SW 1271 (cell line): ENCODE measurements at places on chromosomes 11 and 22.

- DNase-seq, result peak; percentile 82
Observed at GRCh38 chr11:121466063-121466794, 13.5 kb upstream of the SORL1-AS1 start.

DNA sequence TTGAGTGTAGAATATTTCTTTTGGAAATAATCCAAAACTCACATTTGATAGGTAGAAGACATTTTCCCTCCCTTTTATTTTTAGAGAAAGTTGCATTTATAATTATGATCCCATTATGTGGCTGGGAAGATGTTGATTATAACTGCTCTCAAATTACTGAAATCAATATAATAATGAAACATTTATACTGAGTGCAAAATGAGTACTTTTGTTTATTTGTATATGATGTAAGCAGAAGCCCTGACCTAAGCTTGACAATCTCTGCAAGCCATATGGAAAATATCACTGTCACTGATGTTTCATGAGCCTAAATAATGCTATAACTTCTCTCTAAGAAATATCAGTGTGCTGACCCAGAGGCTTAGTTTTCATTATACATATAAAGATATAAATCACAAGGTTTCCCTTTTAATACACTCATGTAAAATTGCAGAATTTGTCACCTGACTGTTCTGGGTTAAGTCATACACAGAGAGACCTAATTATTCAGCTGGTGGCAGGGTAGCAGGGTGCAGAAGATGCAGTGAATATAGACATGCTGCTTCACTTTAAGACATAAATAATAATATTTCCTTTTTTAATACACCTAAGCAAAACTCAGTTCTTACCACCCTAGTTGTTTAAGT, 99.2 kb downstream of the BBOX1 start:
- no peak for DNase-seq

- no peak for DNase-seq
Observed at GRCh38 chr11:17703951-17704350, 15.4 kb upstream of the MYOD1 start.

GRCh38 chr11:3051196-3052108, 5.8 kb downstream of the CARS1 start:
- DNase-seq, result no peak

DNA sequence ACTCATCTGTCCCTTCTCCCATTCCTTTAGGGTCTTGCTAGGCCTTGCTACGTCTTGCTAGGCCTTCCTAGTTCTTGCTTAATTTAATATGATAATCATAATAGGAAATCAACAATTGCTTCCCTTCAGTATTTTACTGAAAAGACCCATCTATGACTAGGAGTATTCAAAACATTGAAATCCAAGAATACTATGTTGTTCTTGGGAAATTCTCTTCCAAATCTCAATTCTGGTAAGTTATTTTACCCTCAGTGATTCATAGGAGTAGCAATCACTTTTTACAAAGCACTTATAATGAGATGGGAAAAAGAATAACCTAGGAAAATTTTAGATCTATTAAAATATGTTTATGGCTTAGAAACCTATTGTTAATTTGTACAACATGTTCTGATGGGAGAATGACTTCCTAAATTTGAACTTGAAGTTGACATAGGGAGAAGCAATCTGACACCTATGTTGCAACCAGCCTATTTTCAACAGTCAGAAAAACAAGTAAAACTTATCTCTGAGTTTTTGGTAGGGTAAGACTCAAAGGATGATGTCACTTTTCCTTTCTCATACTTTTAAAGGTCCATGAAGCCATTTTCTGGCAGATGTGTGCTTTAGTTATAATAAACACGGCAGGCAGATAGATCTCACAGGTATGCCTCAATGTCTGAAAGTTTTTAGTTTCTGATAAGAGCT, 29.5 kb upstream of the HIPK3 start:
- no peak for DNase-seq

DNA sequence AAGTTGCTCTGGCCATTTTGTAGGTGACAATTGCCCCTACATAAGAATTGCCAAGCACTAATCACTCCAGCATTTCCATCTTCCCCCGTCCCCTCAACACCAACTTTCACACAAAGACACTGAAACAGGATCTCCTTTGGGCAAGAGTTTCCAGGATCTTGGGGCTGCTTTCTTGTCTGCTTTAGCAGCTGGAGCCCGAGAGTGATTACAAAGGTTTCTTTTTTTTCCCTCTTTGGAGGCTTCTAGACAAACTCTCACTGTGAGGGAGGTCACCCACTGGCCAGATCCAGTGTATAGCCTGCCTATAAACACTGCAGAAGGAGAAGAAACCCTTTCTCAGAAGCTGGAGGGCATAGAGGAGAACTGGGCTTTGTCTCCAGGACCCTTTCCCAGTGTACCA, 92.5 kb downstream of the APIP start:
- no peak for DNase-seq

GRCh38 chr22:43923631-43924464, at the start of gene PNPLA3:
Gene PNPLA3 (plus strand): TSS chr22:43923805. CDS start chr22:43923912, 107 bp downstream.
- DNase-seq, result peak; percentile 40

DNA sequence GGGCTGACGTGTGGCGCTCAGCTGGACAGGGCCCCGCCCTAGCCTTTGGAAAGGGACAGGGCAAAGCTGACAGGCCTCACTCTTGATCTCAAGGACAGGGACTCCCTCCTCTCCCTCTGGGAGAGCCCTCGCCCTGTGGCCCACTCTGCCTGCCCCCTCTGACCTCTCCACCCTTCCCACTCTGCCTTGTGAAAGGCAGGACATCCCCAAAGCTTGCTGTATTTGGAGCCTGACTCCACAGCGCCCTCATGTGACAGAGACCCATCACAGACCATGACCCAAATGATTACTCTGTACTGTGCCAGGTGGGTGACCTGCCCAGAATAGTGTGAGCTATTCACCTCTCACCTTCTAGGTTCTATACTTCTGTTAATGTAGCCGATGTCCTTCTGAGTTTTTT, 18.8 kb downstream of the P2RY2 start:
- peak; percentile 29 for DNase-seq

DNA sequence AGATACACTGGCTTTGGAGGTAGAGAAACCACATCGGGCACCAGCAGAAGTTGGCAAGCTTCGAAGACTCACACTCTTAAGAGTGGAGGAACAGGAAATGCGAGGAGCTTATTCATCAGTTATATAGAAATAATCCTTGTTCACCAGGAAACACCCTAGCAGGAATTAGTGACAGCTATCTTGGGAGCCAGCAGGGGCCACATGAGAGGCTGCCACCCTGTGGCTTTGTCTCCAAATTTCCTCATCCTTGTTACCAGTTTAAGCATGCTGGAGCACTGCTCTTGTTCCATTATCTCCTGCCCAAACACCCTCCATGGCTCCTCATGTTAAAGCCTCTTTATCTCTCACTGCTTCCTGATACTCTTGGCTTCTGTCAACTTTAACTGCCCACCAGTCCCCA, 131.0 kb downstream of the PLEKHA7 start:
- no peak for DNase-seq

DNA sequence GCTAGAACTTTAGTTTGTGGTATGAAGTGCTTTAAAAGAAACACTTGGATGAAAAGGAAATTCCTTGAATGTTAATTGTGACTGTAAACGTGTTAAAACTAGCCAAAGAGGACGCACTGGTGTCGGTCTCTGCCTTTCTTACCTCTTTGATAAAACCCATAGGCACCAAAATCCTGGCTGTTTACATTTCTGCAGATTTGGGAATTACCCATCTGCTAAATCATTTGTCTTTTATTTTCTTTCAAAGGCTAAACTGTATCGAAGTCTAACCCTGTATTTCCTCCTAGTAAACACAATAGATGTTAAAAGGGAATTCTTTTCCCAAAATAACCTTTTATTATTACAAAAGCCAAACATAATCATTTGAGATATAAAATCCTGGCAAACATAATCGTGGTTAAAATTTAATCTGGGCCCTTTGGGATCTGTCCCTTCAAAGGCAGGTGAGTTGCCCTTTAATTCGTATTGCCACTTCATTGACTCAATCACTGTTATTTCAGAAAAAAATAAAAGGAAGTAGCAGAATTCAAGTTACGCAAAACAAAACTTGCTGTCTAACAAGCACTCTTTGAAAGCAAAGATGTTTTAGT, 2.4 kb downstream of the RASSF10 start:
- DNase-seq, result no peak

DNA sequence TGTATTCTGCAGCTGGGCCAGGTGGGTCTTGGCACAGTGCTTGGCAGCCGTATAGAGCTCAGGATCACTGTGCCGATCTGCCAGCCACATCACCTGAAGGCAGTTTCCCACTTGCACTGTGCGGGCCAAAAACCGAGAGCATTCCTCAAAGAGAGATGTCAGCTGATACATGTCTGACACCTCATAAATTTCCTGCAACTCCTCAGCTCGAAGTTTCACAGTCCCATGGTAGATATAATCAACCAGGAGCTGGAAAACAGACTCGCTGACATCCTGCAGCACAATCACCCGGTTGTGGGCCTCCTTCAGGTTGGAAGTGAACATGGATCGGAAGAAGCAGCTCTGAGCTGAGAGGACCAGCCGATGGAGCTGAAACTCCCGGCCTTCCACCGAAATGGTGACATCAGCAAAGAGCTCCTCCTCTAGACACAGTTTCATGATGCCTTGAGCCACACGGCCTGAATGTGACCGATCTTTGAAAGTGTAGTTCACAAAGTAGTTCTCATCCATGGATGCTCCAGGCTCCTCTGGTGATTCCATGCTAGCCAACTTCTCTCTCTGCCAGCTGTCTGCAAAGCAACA, 1.2 kb downstream of the KBTBD4 start:
- no peak for DNase-seq

DNA sequence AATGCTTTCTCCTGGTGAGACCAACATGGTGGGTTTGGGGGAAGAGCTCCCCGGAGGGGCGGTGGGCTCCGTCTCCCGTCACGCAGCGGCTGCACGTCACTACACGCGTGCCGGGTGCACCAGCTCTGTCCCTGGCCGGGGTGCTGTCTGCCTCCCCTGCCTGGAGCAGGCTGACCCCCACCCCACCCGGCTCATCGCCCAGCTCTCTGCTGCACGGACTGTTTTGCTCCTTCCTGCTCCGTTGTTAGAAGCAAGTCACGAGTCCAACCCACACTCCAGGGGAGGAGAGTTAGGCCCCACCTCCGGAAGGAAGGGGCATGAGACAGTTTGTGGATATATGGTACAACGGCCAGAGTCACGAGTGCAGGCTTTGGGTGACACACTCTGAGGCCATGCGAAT, 364.9 kb downstream of the BRD1 start:
- DNase-seq, result no peak
